Activated CD4-positive, alpha-beta T cell treated with anti-CD3 and anti-CD28 coated beads, Interleukin-2, amount 10 ng/mL, durations not matched to agents 24 days and 14 days (primary cell): ENCODE measurements at places on chromosomes 16 and 17. TPM values are rescaled to one million over a fixed set of nuclear protein-coding genes. Genes with fewer than 3 reads are reported as not detected.
A peak's percentile ranks its signal among the peaks of the same experiment; 100 is the strongest.

- H3K27ac ChIP-seq: no peak overlapping the region
- no peaks in the 10 kb centered on the region for H3K4me1 ChIP-seq
- H3K27me3 ChIP-seq: peaks cover 6% of the 10 kb centered on the region
- no peak overlapping the region for H3K4me3 ChIP-seq
- no peak for DNase-seq
Measured at GRCh38 chr16:86443508-86444147, 66.7 kb upstream of the FOXF1 start.

ATP2A1 gene
- 1.8 and 2.4 TPM in 2 replicates for total RNA-seq

CBX2 gene
- 7.5 and 8.2 TPM in 2 replicates for total RNA-seq

- peaks cover 11% of the 10 kb centered on the region for H3K36me3 ChIP-seq
- H3K27me3 ChIP-seq: no peaks in the 10 kb centered on the region
- peak overlapping the region; percentile 99 for H3K27ac ChIP-seq
- peak overlapping the region; percentile 91 for H3K4me3 ChIP-seq
- H3K4me1 ChIP-seq: peaks cover 51% of the 10 kb centered on the region
- DNase-seq: peak; percentile 96
Measured at GRCh38 chr16:22190081-22190775, 15.8 kb upstream of the EEF2K start.

CD7 gene
- total RNA-seq: 413 and 415 TPM in 2 replicates

GRCh38 chr16:31700200-31700529 is 172.5 kb downstream of the AHSP start:
- DNase-seq: no peak
- H3K27me3 ChIP-seq: peaks cover 15% of the 10 kb centered on the region
- H3K36me3 ChIP-seq: peaks cover 37% of the 10 kb centered on the region
- peak overlapping the region; percentile 88 for H3K4me3 ChIP-seq
- H3K4me1 ChIP-seq: peaks cover 26% of the 10 kb centered on the region

GRCh38 chr17:65855245-65855644 is 293.8 kb upstream of the AXIN2 start:
- H3K27ac ChIP-seq: no peak overlapping the region
- no peaks in the 10 kb centered on the region for H3K27me3 ChIP-seq
- DNase-seq: no peak
- no peak overlapping the region for H3K4me3 ChIP-seq

DNA sequence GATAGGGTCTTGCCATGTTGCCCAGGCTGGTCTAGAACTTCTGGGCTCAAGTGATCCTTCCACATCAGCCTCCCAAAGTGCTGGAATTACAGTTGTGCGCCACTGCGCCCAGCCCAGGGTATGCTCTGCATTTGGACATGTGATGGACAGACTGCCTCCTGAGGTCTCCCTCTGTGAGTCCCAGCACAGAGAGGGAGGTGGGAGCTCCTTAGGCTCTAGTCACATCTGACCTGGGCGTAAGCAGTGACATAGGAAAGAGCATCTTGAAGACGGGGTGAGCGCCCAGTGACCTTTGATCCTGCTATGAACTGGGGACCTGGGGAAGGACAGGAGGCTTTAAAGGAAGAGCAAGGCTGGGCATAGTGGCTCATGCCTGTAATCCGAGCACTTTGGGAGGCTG is 2.2 kb upstream of the GFAP start:
- no peaks in the 10 kb centered on the region for H3K36me3 ChIP-seq
- H3K4me1 ChIP-seq: peaks cover 6% of the 10 kb centered on the region
- no peak overlapping the region for H3K27ac ChIP-seq

DNA sequence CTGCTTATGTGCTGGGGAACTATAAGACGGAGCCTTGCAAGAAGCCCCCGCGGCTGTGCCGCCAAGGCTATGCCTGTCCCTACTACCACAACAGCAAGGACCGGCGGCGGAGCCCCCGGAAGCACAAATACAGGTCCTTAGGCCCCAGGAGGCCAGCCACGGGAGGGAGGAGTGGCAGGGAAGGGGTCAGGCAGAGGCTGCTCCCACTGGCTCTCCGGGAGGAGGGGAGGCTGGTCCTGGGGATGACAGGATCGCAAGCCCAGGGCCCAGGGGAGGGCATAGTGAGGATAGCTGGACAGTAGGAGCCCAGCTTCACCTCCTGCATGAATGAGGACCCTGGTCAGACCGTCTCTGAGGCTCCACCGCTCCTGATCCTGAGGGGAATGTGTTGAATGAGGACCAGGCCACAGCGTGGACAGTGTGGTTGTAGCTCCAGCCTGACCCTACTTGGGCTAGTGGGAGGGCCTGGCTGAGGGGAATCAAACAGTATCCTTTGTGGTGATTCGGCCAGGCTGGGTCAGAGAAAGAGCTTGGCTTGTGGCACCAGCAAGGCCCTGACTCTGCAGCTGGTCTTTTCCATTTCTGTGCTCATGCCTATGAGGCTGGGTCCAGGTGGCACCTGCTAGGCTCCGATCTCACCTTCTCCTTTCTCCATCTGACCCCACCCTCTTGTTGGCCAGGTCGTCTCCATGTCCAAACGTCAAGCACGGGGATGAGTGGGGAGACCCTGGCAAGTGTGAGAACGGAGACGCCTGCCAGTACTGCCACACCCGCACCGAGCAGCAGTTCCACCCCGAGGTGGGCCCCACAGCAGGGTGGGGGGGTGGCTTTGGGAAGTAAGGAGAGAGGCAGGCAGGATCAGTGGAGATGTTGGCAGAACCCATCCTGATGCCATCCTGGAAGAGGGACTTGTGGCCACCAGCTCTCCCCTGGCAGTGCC is 28.7 kb downstream of the UNK start:
- H3K27ac ChIP-seq: no peak overlapping the region
- peaks cover 14% of the 10 kb centered on the region for H3K36me3 ChIP-seq
- H3K4me3 ChIP-seq: no peak overlapping the region

- no peak overlapping the region for H3K4me3 ChIP-seq
- peaks cover 2% of the 10 kb centered on the region for H3K27me3 ChIP-seq
- no peaks in the 10 kb centered on the region for H3K4me1 ChIP-seq
- H3K27ac ChIP-seq: no peak overlapping the region
Measured at GRCh38 chr17:17001076-17001777, 29.3 kb upstream of the TNFRSF13B start.

FSCN2 gene
- total RNA-seq: 0.26 and 0.51 TPM in 2 replicates

GRCh38 chr16:69411064-69411985 is 13.1 kb upstream of the CYB5B start:
- peaks cover 17% of the 10 kb centered on the region for H3K4me1 ChIP-seq
- peaks cover 2% of the 10 kb centered on the region for H3K27me3 ChIP-seq
- no peak overlapping the region for H3K4me3 ChIP-seq
- DNase-seq: peak; percentile 61
- no peaks in the 10 kb centered on the region for H3K36me3 ChIP-seq
- H3K27ac ChIP-seq: no peak overlapping the region

DNA sequence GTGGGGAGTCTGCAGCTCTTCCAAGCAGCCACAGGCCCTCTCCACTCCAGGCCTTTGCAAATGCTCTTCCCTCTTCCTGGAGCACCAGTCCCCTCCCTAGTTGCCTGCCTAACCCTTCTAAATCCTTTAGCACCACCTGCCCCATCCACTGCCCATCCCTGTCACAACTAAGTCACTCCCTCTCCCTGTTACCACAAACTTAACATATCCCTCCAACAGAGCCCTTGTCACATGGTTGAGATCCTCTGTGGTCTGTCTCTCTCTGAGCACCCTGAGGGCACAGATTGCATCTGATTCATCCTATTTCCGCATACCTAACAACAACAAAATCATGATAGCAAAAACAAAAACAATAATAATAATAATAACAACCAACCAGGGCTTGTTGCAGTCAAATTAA is 11.0 kb upstream of the BEAN1 start:
- no peak overlapping the region for H3K27ac ChIP-seq
- peaks cover 19% of the 10 kb centered on the region for H3K4me1 ChIP-seq
- DNase-seq: no peak
- no peak overlapping the region for H3K4me3 ChIP-seq
- H3K27me3 ChIP-seq: peaks cover 7% of the 10 kb centered on the region

TNFRSF17 gene
- not detected in 2 replicates for total RNA-seq

GNG13 gene
- not detected in 2 replicates for total RNA-seq

ABCA9 gene
- 0.07 TPM in 1 of 2 replicates, not detected in the other for total RNA-seq

MYH11 gene
- 0.05 TPM in 1 of 2 replicates, not detected in the other for total RNA-seq

PARD6A gene
- total RNA-seq: 13.5 and 14.0 TPM in 2 replicates

DNA sequence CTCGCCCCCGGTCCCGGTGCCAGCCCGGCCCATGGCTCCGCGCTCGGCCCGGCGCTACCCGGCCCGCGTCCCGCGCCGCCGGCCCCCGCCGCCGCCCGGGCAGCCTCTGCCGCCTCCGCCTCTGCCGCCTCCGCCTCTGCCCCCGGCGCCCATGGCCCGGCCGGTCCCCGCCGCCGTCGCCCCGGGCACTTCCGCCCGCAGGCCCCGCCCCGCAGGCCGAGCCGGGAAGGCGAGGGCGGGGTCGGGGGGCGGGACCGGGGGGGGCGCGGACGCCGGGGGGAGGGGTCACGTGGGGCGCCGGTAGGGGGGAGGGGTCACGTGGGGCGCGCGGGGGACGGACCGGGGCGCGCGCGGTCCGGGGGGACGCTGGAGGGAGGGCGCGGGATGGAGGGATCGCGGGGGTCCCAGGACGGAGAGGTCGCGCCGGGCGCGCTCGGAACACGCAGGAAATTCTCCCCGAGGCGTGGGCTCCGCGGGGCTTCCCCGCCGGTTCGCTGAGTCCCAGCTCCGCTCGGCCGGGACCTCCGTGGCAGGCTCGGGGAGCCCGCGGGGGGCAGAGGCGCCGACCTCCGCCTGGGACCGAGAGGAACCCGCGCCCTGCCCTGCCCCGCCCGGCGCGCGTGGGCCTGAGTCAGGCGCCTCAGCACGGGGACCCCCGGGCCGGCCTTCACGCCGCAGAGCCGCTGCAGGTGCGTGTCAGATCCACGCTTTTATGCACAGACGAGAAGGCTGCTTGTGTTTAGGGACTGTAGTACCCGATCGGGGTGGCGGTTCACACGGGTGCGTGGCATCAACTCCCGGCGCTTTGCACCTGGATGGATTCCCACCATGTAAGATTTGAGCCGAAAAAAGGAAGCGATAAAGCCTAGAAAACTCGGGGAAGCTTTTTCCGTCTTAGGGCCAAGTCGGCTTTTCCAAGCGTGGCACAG is at the start of gene PGAP6:
PGAP6 (minus strand) TSS at position 190 of the 929 bp plus-strand sequence; CDS start at position 33, 157 bp downstream.
- DNase-seq: peak; percentile 92
- peak within 1 kb of the TSS; percentile 62 for H3K27ac ChIP-seq
- no peaks in the 10 kb centered on the region for H3K36me3 ChIP-seq
- H3K27me3 ChIP-seq: peaks cover 4% of the 10 kb centered on the region

DNA sequence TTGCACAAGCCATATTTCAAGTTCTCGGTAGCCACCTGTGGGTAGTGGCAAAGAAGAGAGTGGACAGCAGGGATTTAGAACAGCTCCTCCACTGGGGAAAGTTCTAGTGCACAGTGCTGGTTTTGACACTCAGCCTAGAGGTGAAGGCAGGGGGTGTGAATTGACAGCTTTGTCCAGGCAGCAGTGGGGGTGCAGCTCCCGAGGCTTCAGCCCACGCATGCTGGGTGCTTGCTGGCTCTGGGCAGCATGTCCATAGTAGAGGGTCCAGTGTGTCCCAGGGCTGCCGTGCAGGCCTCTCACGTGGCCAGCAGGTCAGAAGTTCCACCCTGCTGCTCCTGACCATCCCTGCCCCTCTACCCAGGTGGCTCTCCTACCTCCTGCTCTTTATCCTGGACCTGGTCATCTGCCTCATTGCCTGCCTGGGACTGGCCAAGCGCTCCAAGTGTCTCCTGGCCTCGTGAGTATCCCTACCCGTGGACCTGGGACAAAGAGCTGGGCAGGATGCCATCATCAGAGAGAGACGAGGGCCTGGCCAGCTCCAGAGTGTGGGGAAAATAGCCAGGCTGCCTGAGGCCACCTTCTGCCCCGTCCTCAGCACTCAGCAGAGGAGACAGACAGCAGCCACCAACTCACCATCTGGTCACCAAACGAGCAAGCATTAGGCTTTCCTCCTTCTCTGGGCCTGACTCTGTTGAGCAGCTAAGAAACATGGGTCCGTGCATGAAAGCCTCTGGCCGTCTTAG is 29.8 kb downstream of the TTYH2 start:
- no peak overlapping the region for H3K27ac ChIP-seq
- H3K36me3 ChIP-seq: peaks cover 2% of the 10 kb centered on the region
- no peaks in the 10 kb centered on the region for H3K27me3 ChIP-seq
- DNase-seq: no peak

DNA sequence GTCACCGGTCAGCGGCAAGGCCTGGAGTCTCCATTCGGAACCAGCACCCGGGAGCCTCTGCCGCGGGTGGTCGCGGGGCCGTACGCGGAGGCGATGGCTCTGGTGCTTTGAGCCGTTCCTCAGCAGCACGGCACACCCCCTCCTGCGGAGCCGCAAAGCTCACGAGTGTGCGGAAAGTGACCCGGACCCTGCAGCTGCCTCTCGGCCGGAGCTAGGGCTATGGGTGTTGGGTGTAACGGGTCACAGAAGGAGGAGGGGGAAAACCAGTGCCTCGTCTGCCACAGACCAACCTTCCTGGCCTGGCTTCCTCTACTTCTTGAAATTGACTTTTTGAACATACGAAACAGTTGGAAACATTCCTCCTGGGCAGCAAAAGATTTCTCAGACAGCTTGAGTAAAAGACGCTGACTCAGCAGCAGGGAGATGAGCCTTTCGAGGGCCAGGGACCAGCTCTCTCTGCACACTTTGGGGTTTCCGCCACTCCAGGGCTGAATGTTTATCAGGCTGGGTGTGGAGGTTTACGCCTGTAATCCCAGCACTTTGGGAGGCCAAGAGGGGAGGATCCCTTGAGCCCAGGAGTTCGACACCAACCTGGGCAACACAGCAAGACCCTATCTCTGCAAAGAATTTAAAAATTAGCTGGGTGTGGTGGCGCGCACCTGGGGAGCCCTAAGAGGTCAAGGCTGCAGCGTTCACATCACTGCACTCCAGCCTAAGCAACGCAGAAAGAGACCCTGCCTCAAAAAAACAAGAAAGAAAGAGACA is 26.4 kb upstream of the PITPNA start:
- H3K27me3 ChIP-seq: peaks cover 2% of the 10 kb centered on the region
- DNase-seq: no peak
- H3K27ac ChIP-seq: no peak overlapping the region
- no peaks in the 10 kb centered on the region for H3K36me3 ChIP-seq
- H3K4me1 ChIP-seq: peaks cover 2% of the 10 kb centered on the region

- DNase-seq: no peak
- H3K27me3 ChIP-seq: no peaks in the 10 kb centered on the region
- no peaks in the 10 kb centered on the region for H3K36me3 ChIP-seq
- H3K27ac ChIP-seq: no peak overlapping the region
- H3K4me3 ChIP-seq: no peak overlapping the region
Measured at GRCh38 chr17:13777003-13777402, 175.3 kb upstream of the HS3ST3A1 start.

GRCh38 chr16:84648595-84649510 is 542 bp downstream of the KLHL36 start:
- H3K27me3 ChIP-seq: peaks cover 21% of the 10 kb centered on the region
- H3K4me3 ChIP-seq: peak overlapping the region; percentile 83
- peak overlapping the region; percentile 78 for H3K27ac ChIP-seq
- peaks cover 41% of the 10 kb centered on the region for H3K4me1 ChIP-seq
- H3K36me3 ChIP-seq: peaks cover 36% of the 10 kb centered on the region
- DNase-seq: peak; percentile 85

GRCh38 chr17:45293413-45294211 is 23.2 kb downstream of the MAP3K14 start:
- peaks cover 69% of the 10 kb centered on the region for H3K36me3 ChIP-seq
- H3K4me1 ChIP-seq: peaks cover 63% of the 10 kb centered on the region
- H3K27ac ChIP-seq: peak overlapping the region; percentile 27

KRT17 gene
- total RNA-seq: not detected in 2 replicates
